Activated T-helper 9 cell treated with anti-CD3 and anti-CD28 coated beads, Interleukin-2, amount 50 U/mL, for 16 hours (primary cell): ENCODE measurements at places on chromosomes 6 and 20.

DNA sequence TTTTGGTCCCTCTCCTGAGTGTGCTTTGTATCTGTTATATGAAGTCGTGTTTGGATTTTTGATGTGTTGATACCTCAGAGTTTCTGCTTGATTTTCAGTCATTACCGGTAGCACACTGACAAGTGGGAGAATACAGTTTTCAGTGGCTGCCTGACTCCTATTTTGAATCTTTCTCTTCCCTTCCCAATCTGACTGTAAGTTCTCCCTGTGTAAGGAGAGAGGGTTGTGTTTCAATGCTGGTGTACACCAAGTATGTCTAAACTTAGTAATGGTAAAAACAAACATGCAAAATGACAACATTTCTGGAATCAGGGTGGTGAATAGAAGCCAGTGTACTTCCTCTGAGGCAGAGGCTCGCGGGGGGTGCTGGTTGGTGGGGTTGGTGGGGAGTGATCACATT, 103.4 kb downstream of the HIVEP1 start:
- DNase-seq = no peak

DNA sequence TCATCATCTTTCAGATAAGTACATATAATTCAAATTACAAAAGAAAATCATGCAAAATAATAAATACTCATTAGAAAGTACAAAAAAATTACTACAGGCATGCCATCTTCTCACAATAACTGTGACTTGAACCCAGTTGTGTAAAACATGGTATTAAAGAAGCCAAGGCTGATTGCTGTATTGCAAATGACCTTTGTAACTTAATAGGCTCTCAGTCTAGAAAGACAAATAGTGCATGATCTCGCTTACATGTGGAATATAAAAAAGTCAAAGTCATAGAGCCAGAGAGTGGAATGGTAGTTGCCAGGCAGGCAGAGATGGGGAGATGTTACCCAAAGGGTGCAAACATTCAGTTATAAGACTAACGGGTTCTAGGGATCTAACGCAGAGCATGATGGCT, 626.1 kb downstream of the COL12A1 start:
- DNase-seq = no peak

- DNase-seq = no peak
Observed at GRCh38 chr20:4135385-4136077, 120.2 kb upstream of the RNF24 start.

GRCh38 chr6:114131945-114132344, 161.0 kb upstream of the HDAC2 start:
- DNase-seq = no peak

DNA sequence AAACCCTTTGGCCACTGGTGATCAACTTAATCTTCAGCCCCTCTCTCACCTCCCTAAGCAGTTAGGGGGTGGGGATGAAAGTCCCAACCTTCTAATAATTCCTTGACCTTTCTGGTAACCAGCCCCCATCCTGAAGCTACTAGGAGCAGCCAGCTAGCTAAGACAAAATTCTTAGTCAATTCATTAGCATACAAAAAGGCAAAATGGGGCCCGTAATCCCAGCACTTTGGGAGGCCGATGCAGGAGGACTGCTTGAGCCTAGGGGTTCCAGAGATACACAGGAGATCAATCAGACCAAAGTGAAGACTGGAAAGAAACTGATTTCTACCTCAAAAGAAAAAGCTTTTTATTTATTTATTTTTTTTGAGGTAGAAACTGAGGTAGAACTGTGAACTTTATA, 1.8 kb downstream of the ASCC3 start:
- DNase-seq = no peak

- no peak for DNase-seq
Observed at GRCh38 chr6:36959555-36960250, 5.2 kb downstream of the PI16 start.

DNA sequence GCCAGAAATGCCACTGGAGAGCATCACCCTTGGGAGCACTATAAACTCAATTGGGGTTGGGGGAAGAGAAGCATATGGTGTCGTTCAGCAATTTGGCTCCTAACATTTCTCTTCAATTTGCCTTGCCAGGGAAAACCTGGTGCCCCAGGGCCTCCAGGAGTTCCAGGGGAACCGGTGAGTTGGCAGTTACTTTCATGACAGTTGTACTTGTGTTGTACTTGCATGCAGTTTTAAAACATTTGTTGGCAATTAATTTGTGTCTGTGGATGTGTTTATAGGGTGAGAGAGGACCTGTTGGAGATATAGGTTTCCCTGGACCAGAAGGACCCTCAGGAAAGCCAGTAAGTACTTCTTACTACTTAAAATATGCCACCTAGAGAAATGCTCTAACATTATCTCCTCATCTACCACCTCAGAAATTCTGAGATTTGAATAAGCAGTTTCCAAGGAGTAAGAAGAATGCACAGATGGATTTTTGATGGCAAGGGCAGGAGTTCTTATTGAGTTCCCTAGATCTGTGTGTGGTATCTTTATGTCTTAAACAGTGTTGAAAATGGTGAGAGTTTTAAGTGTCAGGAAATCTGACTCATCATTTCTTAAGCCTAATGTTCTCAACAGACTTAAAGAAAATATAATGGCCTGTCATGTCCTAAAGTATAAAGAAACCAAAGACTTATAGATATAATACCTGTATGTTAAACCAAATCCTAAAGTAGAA, 122.5 kb downstream of the COL9A1 start:
- no peak for DNase-seq

DNA sequence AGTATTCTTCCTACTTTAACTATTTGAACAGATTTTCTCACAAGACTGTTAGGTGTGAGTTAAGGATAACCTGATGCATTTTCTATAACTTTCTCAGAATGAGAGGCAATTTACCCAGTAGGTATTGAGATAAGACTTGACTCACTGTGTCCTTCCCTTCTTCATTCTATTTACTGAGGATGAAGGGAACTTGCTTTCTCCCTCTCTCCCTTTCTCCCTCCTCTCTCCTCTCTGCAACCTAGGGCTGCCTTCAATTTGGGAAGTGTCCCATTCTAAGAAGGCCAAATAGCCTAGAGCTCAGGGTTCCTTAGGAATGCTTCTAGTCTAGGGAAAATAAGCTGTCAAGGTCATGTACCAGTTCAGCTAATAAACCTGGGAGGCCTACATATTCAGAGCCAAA, 3.2 kb downstream of the ECHDC1 start:
- no peak for DNase-seq

GRCh38 chr6:104952911-104953399, 4.0 kb upstream of the LIN28B start:
- DNase-seq = no peak

DNA sequence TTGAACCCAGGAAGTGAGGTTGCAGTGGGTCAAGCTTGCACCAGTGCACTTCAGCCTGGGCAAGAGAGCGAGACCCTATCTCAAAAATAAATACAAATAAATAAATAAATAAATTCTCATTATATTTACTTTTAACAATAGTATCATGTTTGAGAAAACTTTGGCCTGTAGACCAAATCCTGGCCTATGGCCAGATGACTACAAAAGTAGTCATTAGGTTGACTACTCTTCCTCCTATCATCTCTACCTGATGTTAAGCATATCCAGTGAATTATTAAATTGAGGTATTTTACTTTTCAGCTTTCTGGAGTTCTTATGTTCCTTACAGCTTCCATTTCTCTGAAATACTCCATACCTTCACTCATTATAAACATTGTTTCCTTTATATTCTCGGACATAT, 280.6 kb downstream of the LAMA2 start:
- DNase-seq = no peak

DNA sequence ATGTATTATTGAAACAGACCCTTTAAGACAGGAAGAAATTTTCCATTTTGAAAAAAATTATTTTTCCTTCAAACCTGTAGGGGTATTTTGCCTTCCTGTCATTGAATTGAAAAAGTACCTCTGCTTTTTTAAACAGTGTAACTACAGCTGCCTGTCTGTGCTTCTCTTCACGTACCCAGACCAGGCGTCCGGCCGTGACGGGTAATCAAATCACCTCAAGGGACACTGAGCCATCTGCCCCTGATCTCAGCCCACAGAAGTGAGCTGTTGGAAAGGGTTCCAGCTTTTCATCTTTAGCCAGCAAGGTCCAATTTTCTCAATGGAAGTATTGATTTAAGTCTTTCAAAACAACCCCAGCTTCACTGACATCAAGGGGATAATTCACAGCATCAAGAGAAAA, 58.0 kb downstream of the SLC35D3 start:
- DNase-seq = no peak

DNA sequence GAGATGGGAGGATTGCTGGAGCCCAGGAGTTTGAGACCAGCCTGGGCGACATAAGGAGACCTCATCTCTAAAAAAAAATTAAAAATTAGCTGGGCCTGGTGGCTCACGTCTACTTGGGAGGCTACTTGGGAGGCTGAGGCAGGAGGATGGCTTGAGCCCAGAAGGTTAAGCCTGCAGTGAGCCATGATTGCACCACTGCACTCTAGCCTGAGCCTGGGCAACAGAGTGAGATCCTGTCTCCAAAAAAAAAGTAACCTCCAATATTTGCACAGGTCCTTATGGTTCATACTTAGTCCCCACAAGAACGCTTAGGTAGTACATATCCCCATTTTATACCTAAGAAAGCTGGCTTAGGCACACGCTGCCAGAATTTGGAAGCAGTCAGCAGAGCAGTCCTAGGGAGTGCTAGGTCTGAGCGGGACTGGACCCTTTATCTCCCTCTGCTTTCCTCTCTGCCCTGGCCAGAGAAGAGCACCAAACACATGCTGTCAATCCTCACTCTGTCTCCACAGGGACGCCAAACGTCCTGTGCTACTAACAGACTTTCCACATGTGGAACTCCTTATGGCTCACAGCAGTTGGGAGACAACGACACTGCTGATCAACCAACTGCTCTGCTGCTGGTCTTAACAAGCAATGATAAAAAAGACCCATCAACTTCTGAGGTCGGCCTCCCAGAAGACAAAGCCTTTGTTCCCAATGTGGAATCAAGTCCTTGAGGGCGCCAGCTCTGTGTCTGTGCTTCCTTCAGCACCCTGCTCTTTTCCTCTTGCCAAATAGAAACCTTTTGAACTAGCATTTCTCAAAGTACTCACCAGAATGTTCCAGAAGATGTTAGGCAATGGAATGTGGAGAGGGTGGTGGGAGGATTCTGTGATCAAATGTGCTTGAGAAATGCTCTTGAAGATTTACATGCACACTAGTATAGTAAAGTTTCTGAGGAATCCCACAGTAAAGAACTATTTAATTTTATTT, 226.3 kb upstream of the DTNBP1 start:
- DNase-seq = no peak

DNA sequence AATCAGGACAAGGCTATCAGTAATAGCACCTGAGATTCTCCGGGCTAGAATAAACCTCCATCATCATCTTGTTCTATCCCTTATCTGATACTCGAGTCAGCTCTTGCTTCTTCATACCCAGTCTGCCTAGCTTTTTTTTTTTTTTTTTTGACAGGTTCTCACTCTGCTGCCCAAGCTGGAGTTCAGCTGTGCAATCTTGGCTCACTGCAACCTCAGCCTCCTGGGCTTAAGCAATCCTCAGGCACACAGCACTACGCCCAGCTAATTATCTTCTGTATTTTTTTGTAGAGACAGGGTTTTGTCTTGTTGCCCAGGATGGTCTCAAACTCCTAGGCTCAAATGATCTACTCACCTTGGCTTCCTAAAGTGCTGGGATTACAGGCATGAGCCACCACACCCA, 19.5 kb downstream of the SRSF6 start:
- no peak for DNase-seq

GRCh38 chr6:39289490-39289889, 24.7 kb downstream of the KCNK17 start:
- DNase-seq = no peak

DNA sequence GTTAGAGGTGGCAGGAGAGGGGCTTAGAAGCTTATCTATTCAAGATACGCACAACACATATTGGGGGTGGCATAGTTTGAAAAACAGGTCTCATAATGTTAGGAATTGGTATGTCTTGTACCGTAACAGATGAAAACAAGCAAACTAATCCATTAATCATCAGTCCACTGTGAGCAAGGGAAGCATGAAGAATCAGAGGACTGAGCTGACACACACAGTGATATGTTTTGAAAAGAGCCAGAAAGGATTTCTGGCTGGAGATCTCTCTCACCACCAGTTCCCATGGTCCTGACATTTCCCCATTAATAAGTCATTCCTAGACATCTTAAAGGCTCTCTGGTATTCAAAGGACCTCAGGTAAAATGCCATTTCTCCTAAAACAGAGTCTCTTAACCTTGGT, 158.8 kb upstream of the PHACTR1 start:
- no peak for DNase-seq

GRCh38 chr20:13041574-13042457, 33.0 kb downstream of the SPTLC3 start:
- DNase-seq = no peak

- DNase-seq = no peak
Observed at GRCh38 chr6:28134015-28134414, 7.7 kb upstream of the ZKSCAN8 start.

- no peak for DNase-seq
Observed at GRCh38 chr20:62946918-62947317, 5.6 kb upstream of the SLC17A9 start.

- no peak for DNase-seq
Observed at GRCh38 chr6:79410806-79411205, 126.4 kb downstream of the LCA5 start.
